ENCODE measurements at places on chromosomes 16 and 17.

DNA sequence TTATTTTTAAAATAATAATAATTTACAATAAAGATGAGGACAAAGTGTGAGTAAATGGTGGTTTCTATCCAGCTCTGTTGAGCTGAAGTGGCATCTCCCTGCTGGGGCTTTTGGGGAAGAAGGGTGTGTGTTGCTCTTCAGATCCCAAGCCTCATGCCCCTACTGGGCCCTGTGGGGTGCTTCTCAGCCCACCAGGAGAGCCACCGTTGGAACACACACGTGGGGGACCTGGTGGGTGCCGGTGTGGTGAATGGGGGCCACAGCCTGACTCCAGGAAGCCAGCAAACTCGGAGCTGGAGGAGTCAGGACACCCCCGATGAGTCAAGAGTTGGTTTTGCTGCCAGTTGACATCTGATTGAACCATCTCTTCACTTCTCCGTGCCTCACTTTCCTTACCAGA, 37.8 kb upstream of the STH start:
- DNase-seq: no peak

GRCh38 chr17:11182430-11182829, 58.6 kb upstream of the SHISA6 start:
- DNase-seq: no peak

DNA sequence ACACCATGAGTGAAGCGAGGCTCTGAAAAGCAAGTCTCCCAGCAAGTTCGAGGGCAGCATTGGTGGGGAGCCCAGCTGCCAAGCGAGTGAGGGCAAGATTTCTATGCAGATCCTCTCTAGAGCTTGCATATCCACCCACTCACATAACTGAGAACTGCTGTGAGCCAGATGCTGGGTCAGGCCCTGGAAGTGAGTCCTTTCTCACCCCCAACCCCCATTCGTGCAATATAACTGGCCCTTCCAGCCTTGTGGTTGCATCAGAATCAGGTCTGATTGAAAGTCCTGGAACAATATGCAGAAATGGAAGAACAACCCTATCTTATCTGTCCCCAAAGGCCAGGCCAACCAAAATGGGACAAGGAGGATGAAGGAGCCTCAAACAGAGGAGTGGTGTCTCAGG, 146.6 kb downstream of the IRX5 start:
- DNase-seq: no peak

DNA sequence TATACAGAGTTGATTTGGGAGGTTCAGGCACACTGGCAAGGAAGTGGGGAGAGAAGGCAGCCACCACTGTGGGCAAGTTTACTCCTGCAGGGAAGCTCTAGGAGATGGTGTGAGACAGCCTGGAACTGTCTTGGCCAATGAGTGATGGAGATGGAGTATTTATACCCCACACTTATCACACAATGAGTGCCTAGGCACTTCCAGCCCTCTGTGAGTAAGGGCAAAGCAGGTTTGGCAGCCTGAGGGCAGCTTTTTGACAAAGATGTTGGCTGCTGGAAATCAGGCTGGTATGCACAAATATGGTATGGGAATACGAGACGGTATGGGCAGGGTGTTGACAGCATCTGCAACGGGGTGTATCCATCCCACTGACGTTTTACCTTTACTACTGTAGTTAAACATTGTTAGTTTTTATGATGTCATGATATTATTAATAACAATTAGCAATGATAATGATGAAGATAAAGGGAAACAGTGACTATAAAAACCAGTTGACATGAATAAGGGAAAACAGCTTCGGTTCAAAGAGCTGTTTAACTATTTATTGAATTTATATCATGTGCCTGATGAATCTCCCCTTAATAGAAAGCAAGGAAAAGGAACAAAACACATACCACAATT, 149.9 kb downstream of the CDK5R1 start:
- DNase-seq: no peak

- no peak for DNase-seq
These were observed 174.1 kb downstream of the RGS9 start for GRCh38 chr17:65311261-65311660.

- no peak for DNase-seq
These were observed 6.2 kb downstream of the JMJD6 start for GRCh38 chr17:76720211-76720610.

- no peak for DNase-seq
These were observed 26.0 kb downstream of the CACNG3 start for GRCh38 chr16:24282141-24282540.

DNA sequence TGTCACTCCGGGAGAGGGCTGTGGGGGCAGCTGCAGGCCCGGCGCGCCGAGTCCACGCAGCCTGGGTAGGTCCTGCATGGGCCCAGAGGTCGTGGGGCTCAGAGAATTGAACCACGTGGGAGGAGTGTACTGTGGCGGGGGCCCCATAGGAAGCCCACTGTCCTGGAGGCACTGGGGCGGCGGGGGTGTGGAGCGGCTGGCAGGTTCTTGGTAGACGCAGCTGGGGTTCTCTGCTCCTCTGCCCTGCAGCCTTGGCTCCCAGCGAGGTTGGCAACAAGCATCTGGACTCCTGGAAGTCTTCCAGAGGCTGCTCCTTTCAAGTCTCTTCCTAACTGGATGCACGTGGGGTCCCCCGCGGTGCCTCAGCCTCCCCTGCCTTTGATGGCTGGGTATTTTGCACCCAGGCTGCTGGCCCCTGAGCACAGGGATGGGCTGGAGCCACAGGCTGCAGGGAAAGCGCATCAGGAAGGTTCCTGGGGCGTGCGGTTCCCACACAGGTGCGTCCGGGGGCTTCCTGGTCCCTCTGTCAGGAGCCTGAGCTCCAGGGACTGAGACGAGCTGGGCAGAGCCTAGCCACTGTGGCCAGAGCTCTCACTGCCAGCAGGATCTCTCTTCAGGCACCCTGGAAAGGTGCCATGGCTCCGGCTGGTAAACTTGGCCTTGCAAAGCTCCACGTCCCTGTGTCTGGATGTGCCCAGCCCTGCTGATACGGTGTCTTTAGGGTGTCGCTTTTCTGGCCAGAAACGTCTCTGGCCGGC, 9.3 kb downstream of the KCTD5 start:
- no peak for DNase-seq

DNA sequence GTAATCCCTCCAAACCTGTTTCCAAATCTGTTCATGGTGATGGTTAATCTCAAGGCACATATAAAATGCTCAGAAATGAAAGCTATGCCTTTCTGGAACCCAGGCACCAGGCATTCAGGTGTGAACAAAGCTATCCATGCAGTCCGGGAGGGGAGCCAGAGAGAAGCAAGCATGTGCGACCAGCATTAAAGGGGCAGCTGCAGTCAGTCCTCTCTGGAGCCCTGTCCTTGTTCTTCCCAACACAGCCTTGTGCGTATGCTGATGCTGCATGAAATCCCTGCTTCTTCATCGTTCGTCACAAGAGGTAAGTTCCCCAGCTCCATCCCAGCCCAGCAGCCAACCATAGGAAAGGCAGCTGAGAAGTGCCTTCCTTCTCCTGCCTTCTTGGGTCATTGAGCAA, 148.7 kb downstream of the GRIN2A start:
- no peak for DNase-seq

- DNase-seq: no peak
These were observed 88.6 kb downstream of the CCT6B start for GRCh38 chr17:34872640-34873039.

Measured in iris pigment epithelial cell (primary cell).